Neuronal stem cell (in vitro differentiated cells): ENCODE measurements at places on chromosomes 16 and 17.

GRCh38 chr16:54447576-54448440 lies 161.2 kb upstream of the IRX3 start:
- no peak for DNase-seq

DNA sequence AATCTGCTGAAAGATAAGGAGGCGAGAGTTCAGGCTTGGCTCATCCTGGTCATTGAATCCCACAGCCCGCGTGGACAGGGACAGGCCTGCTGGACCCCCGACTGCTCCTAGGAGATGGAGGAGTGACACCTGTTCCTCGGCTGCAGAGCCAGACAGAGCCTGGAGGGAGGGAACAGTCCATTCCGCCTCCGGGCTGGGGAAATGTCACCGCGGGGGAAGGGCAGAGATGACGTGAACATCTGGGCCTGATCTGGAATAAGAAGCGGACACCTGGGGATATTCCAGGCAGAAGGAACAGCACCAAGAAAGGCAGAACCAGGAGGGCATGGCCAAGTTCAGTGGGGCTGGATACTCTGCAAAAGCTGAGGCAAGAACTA lies 1.5 kb downstream of the ZNF747 start:
- DNase-seq: no peak

DNA sequence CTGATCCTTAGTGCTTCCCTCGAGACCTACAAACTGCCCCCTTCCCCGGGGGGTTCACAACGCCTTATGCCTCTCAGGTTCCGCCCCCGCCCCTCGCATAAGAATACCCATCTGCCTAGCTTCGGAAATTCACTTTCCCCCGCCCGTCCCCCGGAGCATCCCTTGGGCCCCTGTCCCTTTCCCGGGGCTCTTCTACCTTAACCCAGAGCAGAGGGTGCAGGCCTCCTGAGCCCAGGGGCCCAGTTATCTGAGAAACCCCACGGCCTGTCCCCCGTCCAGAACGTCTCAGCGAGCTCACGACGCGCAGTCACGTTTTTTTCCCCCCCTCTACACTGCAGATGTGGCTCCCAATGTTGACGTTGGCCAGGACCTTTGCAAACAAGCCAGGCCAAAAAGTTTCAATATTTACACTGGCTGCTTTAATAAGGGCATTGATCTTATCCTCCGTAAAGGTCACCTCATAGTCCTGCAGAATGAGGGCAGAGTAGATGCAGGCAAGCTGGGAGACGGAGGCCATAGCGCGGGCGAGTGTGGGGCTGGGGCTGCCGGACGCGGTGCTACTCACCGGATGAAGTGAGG lies 1.4 kb upstream of the NBR1 start:
- DNase-seq: peak; percentile 20

- DNase-seq: no peak
Measured at GRCh38 chr16:81088836-81089235, 7.4 kb downstream of the GCSH start.

DNA sequence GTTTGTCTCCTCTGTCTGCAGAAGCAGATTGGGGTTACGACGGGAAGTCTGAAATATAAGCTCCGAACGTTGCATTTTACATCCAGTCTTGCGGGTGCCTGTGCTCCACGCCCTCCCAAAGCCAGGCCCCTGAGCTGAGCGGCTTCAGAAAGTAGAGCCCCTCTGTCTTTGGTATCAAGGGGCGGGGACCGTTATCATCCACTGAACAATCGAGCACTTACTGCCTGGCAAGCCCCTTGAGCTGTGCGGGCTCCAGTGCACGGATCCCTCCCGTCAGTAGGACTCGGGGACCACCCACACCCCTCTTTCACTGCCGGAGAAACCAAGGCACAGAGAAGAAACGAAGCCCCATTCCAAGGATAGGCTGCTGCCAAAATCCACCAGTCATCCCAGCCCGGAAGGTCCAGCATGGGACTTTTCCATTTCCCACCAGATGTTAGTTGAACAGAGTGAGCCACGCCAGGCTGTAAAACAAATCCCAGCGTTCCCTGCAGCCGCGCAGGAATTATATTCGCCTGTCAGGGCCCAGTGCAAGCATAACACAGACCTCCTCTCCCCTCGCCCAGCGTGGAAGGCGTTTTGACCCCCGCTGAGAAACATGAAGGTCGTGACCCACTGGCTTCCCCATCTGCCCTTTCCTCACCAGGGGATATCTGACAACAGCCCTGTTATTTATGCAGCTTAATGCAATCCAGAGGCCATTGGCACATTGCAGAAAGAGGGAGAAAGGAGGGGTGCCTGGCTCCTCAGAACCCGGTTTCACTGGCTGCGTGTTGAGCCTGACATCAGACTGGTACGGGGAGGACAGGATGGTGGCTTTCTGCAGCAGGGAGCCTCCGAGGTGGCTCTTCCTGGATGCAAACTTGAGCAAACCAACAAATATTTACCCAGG lies 212.2 kb upstream of the FOXF1 start:
- no peak for DNase-seq

GRCh38 chr17:50547736-50548083 lies 736 bp downstream of the SPATA20 start:
- DNase-seq: no peak

- DNase-seq: no peak
Measured at GRCh38 chr17:72618001-72618509, 474.4 kb downstream of the SLC39A11 start.

- DNase-seq: no peak
Measured at GRCh38 chr17:73638556-73638955, 5.7 kb downstream of the SDK2 start.

DNA sequence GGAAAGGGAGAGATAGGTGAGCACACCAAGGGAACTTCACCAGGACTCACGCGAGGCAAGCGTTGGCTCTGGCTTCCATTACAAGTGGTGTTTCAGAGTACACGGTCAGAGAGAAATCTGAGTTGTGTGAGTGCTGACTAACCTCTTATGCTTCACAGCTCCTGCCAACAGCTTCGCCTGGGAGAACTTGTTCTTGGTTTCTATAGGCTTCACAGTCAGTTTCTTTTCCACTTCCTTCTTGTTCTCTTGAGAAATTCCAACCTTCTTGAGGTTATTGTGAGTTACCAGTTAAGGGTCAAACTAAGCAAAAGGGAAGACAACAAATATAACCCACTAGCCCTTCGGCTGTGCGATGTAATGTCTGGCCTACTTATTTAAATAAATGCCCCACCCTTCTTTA lies 18.9 kb downstream of the PSME3IP1 start:
- no peak for DNase-seq

DNA sequence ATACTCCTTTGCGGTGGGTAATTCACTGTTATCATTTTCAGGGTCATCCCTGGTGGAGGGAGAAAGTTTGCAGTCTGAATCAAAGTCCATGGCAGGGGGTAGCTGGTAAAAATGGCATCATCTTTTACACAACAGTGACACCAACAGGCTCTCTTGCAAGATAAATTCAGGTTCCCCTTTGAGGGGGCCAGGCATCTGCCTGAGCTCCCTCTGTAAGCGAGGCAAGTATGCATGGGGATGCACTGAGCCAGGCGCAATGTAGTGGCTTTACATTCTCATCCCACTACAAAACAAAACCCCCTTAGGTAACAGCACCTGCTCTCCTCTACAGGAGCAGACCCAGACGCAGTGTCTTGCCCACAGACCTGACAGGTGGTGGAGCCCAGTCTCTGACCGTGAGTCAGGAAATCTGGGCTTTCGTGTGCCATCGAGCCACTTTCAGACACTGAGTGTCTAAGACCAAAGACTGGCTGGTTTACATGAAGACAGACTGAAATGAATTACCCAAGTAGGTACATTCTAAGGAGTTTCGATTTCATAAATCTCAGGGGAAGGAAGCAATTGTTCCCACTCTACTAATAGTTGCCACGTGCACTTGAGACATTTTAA lies 17.7 kb downstream of the LITAFD start:
- no peak for DNase-seq

DNA sequence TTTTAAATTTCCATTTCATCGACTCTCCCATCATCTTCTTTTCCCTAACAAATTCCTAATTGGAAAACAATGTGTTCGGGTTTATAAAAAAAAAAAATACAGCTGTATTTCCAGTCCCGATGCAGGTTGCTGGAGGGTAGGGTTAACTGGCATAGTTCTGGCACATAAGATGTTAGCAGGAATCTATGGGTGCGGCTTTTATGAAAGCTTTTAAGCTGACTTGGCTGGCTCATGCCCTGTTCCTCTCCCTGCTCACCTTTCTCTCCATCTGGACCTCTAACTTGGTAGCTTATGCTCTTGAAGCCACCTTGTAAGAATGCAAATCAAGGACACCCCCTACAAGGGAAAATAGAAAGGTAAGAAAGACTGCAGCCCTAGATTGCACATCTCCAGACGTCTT lies 33.2 kb upstream of the KCNJ2 start:
- DNase-seq: no peak

DNA sequence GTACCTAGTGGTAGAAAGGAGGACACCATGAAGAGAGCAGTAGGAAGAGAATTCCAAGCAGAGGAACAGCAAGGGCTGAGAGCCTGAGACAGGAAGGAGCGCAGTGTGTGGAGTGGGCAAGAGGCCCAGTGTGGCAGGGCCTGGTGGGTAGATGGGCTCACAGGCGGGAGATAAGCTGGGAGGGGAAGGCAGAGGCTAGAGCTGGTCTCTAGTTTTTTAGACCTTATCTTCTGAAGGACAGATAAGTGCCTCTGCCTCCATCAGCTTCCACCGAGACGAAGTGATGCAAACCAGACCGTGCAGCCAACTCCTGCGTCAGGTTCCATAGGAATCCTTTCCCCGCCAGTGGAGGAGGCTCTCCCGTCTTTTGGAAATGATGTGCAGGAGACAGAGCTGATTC lies 33.6 kb downstream of the CDH1 start:
- no peak for DNase-seq

- DNase-seq: no peak
Measured at GRCh38 chr17:75894049-75894733, 2.6 kb downstream of the TRIM65 start.

DNA sequence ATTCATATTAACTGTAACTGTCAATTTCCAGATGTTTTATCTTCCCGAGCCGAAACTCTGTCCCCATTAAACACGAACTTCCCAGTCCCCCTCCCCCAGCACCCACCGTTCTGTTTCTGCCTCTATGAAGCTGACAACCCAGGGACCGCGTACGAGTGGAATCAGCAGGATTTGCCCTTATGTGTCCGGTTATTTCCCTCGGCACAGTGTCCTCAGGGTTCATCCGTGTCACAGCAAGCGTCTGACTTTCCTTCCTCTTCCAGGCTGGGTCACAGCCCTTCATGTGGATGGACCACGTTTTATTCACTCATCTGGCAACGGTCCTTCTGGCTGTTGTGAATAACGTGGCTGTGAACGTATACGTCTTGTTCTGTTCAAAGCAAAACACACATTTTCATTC lies 31.3 kb downstream of the METRNL start:
- no peak for DNase-seq

GRCh38 chr16:25110387-25110947 lies 1.1 kb upstream of the LCMT1 start:
- DNase-seq: no peak

DNA sequence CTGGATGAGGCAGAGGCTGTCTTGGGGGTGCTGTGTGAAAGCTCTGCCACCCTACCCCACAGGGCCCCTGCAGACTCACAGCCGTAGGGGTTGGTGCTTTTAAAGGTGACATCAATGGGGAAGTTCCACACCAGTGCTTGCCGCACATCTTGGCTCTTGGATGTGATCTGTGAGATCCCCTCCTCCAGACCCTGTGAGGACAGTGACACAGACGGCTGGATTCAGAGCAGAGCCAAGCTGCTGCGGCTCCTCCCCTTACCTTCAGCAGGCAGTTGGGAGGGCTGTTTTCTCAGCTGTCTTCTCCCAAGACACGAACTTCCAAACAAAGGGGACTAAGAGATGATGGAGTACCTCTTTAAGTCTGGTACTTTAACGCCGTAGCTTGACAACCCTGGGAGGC lies 4.8 kb downstream of the B9D1 start:
- DNase-seq: no peak

GRCh38 chr17:50459756-50460155 lies 8.9 kb downstream of the CHAD start:
- no peak for DNase-seq
